ENCODE measurements at places on chromosomes 1 and 21.

DNA sequence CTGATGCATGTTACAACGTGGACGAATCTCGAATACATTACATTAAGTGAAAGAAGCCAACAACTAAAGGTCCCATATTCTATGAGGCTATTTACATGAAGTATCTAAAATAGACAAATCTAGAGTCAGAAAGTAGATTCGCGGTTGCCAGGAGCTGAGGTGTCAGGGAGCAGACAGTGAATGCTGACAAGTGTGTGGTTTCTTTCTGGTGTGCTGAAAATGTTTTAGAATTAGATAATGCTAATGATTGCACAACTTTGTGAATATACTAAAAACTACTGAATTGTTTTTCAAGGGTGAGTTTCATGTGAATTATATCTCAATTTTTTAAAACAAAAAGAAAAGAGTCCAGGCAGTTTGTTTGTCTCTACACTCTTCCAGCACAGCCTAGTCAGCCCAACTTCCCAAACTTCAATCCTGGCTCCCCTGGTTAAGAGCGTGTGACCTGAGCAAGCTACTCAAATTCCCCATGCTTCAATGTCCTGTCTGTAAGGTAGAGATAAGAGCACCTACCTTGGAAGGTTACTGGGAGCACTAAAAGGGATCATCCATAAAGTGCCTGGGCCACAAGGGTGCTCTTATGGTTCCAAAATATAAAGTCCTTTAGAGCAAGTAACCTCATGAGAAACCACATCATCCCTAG, 20.9 kb downstream of the HLCS start:
- DNase-seq, result no peak

- no peak for DNase-seq
Measured at GRCh38 chr21:42308914-42309752, 6.1 kb downstream of the TFF3 start.

DNA sequence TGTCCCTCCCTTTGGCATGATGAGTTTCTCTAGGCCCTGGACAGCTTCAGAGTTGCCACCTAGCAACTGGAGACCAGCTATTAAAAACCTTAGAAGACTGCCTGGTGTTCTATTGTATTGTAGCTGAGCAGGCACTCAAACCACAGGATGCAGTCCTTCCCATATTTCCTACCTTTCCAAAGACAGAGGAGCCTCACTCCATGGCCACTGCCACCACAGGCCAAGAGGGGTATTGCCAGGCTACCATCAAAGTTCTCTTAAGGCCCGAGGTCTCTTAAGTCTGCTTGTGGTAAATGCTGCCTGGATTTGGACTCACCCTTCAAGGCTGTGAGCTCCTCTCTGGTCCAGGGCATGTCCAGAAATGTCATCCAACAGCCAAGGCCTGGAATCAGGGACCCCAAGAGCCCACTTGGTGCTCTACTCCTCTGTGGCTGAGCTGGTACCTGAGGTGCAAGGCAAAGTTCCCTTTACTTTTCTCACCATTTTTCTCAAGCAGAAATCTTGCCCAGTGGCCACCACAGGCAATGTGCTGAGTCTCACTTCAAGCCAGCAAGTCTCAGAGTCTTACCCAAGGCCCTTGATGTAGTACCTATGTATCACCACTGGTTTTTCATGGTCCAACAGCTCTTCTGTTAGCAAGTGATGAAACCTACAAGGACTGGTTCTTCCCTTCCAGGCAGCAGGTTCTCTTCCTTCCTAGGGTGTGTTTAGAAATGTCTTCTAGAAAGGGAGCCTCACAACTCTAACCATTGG, 269.4 kb downstream of the AMY1C start:
- no peak for DNase-seq

DNA sequence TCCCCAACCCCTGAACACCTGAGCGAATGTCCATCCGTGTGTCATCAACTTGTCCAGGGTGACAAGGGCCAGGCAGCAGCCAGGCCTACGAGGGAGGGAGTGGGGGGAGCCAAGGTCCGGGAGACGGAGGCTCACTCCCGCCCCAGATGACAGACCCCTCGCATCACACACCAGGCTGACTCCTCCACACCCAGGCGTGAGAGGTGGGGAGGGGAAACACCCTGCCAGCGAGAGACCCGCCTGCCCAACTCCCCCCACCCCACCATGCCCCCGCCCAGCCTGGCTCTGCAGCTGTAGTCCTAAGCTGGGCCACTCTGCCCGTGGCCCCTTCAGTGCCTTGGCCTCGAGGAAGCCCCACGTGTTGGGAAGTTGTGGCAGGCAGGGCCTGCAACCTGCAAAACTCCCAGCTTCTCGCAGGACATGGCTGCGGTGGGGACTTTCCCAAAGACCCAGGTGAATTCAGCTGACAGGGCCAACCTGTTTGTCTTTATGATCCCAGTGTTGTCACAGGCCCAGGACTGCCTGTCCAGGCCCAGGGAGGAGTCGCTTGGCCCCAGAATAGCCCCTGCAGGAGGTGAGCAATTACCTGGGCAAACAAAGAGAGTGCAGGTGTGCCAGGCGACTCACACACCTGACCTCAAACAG, 62.9 kb downstream of the RIPK4 start:
- DNase-seq, result no peak

DNA sequence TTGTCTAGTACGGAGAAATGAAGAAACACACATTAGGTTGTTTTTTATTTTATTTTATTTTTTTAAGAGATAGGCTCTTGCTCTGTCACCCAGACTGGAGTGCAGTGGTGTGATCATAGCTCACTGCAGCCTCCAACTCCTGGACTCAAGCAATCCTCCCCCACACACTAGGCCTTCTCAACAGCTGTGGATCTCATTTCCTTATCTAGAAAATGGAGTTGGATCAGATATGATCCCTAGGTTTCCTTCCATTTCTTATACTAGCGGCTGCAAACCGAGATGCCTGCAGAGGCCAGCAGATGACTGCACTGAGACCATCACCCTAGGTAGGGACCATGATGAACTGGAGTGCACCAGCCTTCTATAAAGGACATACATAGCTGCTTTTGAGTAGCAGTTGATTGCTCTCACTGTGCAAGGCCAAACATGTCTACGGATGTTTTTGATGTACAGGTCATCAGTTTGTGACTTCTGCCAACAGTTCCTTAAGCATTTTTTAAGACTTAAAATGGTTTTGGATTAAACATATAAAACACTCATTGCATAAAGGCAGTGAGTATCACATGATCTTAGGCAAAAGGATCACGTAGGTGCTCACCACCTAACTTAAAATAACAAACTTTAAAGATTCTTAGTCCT, 11.4 kb upstream of the KLHL12 start:
- DNase-seq, result no peak

DNA sequence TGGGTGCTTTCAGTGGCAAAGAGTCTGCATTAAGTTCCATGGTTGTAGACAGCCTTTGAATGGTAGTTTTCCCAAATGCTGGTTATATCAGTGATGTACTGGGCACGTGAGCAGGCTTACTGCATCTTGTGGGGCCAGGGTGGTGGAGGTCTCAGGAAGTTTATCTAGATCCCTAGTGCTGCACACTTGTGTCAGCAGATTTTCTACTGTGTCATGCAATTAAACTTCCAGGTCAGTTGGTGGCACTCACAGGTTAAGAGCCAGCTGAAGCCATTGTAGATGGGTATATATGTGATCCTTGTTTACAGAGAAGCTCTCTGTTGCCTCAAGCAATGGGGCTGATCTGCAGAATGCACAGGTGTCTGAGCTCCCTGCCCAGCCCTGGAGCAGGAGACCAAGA, 33.0 kb downstream of the FOXJ3 start:
- DNase-seq, result no peak

GRCh38 chr1:14282707-14283106, 315.8 kb upstream of the KAZN start:
- no peak for DNase-seq

- DNase-seq, result no peak
Measured at GRCh38 chr21:16181018-16181417, 451.2 kb downstream of the USP25 start.

GRCh38 chr1:215273838-215274516, 191.4 kb downstream of the KCNK2 start:
- DNase-seq, result peak; percentile 90

GRCh38 chr1:98323906-98324358, 337.6 kb upstream of the SNX7 start:
- DNase-seq, result peak; percentile 90

DNA sequence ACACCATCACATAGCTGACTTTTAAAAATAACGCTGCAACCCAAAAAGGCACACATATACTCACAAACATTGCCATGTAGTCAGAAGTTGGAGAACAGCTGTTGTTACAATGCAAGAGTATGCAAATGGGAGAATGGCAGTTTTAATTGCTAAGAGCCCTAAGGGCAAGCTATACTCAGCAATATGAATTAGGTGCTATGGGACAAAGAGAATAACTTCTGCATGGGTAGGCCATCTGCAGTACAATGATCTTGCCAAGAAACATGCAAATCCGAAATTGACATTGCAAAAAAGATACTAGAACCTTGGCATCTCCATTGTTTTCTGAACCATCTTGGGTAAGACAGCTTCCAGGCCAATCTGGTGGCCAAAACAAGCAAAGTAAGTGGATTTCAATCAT, 697.8 kb downstream of the LRRIQ3 start:
- no peak for DNase-seq

DNA sequence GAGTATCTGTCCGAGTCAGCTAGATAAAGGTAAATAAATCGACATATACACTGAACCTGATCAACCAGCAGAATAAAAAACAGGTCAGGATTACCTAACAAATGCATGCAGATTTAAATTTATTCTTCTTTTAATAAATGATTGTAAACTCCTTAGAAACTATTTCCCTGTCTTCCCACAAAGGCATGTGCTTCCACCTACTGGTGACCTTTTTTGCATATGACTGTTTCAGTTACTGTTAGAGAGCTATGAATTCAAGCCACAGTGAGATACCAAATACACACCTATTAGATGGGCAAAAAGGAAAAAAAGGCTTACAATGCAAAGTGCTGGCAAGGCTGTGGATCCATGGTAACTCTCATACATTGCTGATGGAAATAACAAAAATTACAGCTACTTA, 957.4 kb upstream of the NCAM2 start:
- DNase-seq, result no peak

GRCh38 chr1:114154146-114154962, 685 bp upstream of the SYT6 start:
- peak; percentile 2 for DNase-seq

- no peak for DNase-seq
Measured at GRCh38 chr21:21624674-21625073, 626.5 kb downstream of the NCAM2 start.

- DNase-seq, result no peak
Measured at GRCh38 chr1:57254022-57254421, 169.8 kb downstream of the DAB1 start.

DNA sequence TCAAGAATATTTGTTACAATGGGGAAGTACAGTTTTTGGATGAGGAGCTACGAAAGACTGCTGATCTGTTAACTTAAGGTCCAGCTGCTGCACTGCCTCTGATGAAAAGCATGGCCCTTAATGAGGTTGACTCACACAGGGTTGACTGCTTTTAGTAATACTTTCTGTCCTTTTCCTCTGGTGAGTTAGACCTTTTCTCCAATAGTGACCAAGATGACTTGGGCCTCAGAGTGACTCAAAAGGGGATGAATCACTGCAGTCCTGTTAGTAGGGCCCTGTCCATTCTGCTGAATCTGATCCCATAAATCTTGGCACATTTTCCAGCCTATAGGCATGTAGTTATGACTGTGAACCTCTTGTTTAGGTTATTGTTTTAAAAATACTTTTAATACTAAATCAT, 2.7 kb downstream of the DISP1 start:
- peak; percentile 99 for DNase-seq

DNA sequence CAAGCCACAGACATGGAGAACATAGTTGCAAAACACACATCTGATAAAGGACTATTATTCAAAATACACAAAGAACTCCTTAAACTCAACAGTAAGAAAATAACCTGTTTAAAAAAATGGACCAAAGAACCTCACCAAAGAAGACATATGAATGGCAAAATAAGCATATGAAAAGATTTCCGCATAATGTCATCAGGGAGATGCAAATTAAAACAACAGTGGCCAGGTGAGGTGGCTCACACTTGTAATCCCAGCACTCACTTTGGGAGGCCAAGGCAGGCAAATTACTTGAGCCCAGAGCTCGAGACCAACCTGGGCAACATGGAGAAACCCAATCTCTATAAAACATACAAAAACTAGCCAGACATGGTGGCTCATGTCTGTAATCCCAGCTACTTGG, 50.4 kb downstream of the PRPF38A start:
- DNase-seq, result no peak

All from HCEC 1CT (cell line).